ENCODE measurements at places on chromosomes 3 and 15.

- DNase-seq: no peak
Measured at GRCh38 chr15:79834495-79834894, 62.3 kb downstream of the MTHFS start.

- no peak for DNase-seq
Measured at GRCh38 chr3:137108699-137109440, 151.1 kb downstream of the IL20RB start.

DNA sequence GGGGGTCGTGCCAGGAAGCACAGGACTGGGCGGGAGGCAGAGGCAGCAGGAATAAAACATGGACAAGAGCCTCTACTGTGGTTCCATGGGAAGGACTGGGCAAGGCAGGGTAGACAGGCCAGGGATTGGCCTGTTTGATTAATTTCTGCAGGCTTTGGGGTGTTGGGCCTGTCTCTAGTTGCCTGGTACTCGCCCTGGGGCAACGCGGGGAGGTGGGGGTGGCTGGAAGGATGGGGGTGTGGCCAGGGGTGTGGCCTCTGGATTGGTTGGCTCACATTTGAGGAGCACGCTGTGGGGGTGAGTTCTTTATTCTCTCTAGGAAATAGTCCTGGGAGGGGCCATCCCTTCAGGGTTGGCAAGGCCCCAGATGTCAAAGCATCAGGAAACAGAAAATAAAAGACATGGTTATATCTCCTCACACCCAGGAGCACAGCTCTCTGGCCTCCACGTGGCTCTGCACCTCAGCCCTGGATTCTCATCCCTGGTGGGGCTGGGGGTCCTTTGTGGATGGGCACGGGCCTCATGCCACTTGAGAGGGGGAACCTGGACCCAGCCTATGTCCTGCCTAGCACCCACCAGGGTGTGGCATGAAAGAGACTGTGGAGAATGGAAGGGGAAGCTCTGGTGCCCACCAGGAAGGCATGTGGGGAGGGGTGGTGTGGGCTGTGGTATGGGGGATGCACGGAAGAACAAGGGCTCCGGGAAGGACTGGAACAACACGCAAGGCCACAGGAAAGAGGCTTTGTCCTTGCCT, 223.0 kb upstream of the LYSMD4 start:
- no peak for DNase-seq

DNA sequence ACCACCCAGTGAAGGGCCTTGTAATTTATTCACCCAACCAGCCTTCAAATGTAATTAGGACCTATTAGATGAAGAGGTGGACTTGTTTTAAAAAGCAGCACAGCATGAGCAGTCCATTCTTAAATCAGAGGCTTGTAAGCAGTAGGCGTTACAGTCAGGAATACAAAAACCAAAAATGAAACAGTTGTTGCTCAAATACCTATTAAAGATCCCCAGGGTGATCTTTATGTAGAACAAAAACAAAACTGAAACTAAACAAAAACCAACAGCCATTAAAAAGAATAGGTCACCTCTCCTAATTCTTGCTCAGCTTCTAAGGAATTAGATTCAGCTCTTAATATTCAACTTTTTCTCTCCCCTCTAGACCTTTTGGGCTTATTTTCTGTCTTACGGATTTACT, 104.9 kb upstream of the ST8SIA2 start:
- no peak for DNase-seq

GRCh38 chr3:186216900-186217819, 108.3 kb upstream of the ETV5 start:
- DNase-seq: no peak

GRCh38 chr15:68489421-68489820, 57.5 kb upstream of the ITGA11 start:
- no peak for DNase-seq

DNA sequence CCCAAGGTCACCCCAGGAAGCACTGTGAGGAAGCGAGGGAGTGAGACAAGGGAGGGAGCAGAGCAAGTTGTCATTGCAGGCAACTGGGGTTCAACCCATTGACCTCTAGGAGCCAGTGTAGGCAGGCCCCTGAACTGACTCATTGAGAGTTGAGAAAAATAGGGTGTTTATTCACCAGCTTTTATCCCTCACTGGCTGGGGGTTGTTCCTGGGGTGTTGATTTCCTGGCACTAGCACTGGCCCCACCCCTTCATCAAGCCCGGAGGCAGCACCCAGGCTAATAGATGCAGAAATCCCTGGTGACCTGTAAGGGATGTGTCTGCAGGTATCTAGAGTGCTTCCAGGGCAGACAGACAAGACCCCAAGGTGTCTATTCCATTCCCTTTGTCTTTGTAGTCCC, 183.9 kb downstream of the ARRDC4 start:
- DNase-seq: no peak

DNA sequence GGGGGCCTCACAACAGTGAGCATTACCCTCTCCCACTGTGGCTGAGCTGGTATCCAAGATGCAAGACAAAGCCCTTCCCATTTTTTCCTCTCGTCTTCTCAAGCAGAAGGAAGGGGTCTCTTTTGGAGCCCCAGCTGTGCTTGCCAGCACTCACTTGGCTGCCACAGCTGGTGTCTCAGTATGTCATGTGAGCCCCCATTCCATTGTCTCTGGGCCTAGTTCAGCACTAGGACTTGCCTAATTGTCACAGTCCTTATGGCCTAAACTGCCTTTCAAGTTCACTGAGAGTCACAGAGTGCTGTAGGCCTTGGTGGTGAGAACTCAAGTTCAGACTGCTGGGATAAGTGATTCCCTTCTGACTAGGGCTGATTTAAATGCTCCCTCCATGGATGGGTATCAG, 89.8 kb downstream of the ARHGEF26 start:
- DNase-seq: no peak

DNA sequence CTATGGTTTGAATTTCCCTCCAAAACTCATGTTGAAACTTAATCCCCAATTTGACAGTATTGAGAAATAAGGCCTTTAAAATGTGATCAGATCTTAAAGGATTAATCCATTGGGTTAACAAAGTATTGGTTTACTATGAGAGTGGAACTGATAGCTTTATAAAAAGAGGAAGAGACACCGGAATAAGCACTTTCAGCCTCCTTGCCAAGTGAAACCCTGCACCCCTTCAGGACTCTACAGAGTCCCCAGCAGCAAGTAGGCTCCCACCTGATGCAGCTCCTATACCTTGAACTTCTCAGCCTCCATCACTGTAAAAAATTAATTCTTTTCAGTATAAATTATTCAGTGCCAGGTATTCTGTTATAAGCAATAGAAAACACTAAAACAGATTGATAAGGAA, 348.3 kb downstream of the CGGBP1 start:
- no peak for DNase-seq

DNA sequence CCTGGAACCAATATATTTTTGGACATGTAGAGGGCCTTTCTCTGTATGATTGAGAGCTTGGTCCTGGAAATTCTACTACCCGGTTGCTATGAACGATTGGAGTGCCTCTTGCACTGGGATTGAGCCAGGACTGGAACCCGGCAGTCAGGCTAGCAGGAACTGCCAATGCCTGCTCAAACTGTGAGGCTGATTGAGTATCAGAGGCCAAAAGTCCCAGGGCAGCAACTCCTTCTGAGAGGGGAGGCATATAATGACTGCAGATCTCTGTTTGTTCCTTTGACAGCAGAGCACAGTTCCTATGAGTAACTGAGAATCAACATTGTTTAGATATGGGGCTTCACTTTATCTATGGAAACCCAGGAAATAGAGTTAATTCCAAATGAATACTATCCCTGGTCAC, 12.9 kb downstream of the IQCH start:
- DNase-seq: no peak
